ENCODE measurements at places on chromosomes 3 and 15.
A peak's percentile ranks its signal among the peaks of the same experiment; 100 is the strongest.

GRCh38 chr3:62228467-62228866 is 144.9 kb downstream of the FEZF2 start:
- no peak for DNase-seq

DNA sequence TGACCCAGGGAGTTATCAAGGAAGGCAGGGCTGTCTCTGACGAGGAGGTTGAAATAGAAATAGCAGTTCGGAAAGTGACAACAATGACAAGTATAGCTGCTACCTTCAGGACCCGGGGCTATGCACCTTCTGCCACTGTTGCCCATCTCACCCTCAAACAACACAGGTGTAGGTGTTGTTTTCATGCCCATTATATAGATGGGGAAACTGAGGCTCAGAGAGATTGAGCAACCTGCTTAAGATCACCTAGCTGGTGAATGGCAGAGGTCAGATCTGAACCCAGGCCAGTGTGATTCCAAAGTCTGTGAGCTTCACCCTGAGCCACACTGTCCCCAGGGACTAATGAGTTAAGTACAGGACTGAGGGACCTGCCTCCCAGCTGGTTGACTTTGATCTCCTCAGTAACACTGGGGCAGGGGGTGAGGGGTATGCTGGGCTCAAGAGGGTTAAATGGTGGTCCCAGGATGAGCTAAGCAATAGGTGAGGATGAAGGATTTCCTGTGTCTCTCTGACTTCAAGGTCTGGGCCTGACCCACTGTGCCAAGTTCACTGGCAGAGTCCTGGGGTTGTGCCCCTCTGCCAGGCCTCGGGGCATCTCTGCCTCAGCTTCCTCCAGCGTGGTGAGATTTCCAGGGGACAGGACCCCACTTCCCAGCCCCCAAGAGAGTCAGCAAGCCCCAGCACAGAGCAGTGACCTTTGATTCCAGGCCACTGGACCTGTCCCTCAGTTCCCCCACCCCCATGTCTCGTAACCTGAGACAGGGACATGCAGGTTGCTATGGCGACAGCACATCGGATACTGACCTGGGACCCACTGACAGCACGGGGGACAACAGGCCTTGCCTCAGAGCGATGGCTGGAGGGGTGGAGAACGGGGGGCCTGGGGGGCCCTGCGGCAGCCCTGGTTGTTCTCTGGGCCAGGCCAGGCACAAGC is 35.0 kb downstream of the ATP2B2 start:
- DNase-seq, result no peak

GRCh38 chr15:56919609-56920366 is 1.3 kb downstream of the TCF12 start:
- peak; percentile 2 for DNase-seq

GRCh38 chr3:157493627-157494550 is 9.3 kb downstream of the VEPH1 start:
- no peak for DNase-seq

GRCh38 chr15:35182841-35183479 is 97.9 kb upstream of the NANOGP8 start:
- no peak for DNase-seq

Data from stimulated activated CD4-positive, alpha-beta T cell treated with anti-CD3 and anti-CD28 coated beads, Interleukin-1b, Interleukin-23, amount 100 ng/mL, for 1 hour (primary cell).